ENCODE measurements at places on chromosomes 6 and 20.

- no peak for DNase-seq
Measured at GRCh38 chr20:23970049-23970448, 18.5 kb downstream of the GGTLC1 start.

DNA sequence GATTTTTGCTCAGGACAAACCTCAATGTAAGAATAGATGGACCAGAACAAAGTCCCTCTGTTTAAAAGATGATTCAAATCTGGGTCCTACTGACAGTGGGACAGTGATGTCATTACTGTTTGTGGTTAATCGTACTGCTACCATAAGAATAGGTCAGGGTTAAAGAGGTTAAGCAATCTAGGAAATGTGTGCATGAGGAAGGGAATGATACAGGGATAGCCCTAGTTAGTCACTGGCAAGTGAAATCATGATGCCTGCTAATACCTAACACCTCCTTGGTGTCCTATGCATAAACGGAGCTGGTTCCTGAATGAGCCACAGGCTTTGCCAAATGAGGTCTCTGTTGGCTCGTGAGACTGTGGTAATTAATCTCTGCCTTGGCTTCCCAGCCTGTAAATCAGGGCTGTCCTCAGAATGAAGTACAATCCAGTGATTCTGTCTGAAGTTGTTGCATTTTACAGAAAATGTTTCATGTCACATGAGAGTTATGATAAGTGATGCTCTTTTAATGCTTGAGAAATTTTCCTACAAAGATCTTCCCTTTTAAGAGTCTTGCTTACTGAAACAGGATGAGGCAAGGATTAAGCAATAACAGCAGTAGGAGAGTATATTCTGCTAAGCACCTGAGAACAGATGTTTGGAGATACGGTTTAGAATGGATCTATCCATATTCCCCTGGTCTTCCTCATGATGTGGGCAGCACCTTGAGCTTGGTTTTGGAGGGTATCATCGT, 3.8 kb downstream of the MEP1A start:
- DNase-seq, result no peak

- DNase-seq, result no peak
Measured at GRCh38 chr20:20289331-20289730, 78.6 kb upstream of the INSM1 start.

GRCh38 chr6:116764961-116765841, at the start of gene FAM162B:
Gene FAM162B, minus strand, starts transcription at chr6:116765719. Its CDS starts 143 bp downstream, at chr6:116765576.
- DNase-seq, result peak; percentile 43

GRCh38 chr6:127397729-127398630, 54.6 kb upstream of the ECHDC1 start:
- no peak for DNase-seq

GRCh38 chr20:6006603-6006949, 47.3 kb downstream of the LRRN4 start:
- DNase-seq, result no peak

- no peak for DNase-seq
Measured at GRCh38 chr6:21396313-21396712, 197.2 kb upstream of the SOX4 start.

DNA sequence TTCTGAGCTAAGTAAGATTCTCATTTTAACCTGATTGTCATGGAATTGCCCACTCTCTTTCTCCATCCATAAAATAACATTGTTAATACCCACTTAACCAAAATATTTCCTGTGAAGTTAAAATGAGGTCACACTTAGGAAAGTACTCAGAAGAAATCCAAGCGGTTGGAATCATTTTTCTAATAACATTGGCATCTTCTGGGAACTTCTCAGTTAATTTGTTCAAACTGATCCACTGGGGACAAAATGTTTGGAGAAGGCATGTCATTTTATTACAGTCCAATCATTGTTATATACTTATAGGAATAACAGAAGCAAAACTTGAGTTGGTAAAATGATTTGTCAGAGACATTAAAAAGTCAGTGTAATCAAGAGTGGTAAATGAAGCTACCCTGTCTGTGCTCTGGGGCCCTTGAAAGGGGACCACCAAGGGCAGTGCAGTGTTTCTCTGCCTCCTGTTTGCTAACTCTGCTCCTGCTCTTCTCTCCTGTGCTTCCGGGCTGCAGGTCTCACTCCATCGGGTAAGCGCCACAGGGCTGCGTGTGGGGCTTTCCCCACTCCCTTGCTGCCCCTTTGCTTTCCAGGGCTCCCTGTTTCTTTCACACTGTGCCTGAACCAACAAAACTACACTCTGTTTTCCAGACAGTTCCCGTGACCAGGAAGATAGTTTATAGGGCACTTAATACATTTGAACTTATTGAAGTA, 50.1 kb downstream of the HDDC2 start:
- DNase-seq, result no peak

DNA sequence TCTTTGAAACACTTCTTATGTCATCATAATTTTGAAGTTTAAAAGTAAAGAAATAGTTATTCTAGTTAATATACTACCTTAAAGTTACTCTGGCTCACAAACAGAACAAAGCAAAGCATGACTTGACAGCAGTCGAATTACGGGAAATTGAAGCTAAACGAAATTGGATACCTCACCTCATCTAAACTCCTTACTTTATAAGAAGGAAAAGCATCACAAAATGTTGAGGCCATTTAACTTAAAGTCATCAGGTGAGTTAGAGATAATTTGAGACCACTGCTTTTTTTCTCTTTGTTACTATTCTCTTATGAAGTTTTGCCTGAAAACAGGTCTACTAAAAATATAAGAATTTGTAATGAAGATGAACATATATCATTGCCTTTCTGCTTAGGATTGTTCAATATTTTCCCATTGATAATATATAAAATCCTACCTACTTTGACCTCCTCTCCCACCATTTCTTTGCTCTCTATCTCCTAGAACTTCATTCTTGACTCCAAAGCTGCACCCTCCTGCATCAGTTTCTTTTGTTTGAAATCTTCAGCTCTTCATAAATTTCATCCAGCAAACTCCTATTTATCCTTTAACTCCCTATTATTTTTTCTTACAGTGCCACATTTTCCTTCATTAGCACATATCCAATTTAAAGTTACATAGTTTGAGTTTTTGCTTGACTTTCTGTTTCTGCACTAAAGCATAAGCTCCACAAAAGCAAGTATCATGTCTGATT, 510.7 kb upstream of the ZNF337 start:
- no peak for DNase-seq

- no peak for DNase-seq
Measured at GRCh38 chr6:27558028-27558724, 85.3 kb upstream of the ZNF184 start.

GRCh38 chr6:88538130-88538706, 372.1 kb upstream of the CNR1 start:
- DNase-seq, result no peak

- no peak for DNase-seq
Measured at GRCh38 chr6:46704562-46704961, 16.9 kb downstream of the TDRD6 start.

GRCh38 chr20:41369673-41370072, 3.1 kb upstream of the EMILIN3 start:
- DNase-seq, result no peak

DNA sequence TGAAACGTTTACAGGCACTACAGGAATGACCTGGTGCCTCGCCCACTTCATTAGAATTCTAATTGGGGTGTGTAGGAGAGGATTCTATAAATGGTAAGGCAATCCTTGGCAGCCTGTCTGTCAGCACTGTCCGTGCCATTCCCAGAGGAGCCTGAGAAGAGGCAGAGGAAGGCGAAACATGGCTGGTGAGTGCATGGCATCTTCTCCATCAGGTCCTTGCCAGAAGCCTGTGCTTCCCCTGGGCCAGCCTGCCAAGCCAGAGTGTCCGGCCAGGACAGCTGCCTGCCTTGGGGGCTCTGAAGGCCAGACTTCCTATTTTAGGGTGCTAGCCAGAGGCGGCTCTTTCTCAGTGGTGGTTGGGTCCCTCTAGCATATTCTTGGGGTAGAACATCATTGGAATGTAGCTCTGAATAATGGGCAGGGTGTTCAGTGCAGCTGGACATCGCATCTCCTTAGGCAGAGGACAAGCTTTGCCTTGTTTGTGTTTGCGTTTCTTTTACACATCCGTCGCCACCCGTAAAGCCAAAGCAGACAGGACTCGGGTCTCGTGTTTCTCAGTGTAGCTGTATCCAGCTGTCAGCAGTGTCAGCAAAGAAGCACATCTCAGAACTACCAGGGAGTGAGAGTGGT, at the start of gene TGM3:
Gene TGM3 (plus strand): TSS at position 116 of the 630 bp plus-strand sequence. CDS start 63 bp downstream, at position 179.
- no peak for DNase-seq

- DNase-seq, result no peak
Measured at GRCh38 chr20:22423190-22423832, 161.1 kb downstream of the FOXA2 start.

DNA sequence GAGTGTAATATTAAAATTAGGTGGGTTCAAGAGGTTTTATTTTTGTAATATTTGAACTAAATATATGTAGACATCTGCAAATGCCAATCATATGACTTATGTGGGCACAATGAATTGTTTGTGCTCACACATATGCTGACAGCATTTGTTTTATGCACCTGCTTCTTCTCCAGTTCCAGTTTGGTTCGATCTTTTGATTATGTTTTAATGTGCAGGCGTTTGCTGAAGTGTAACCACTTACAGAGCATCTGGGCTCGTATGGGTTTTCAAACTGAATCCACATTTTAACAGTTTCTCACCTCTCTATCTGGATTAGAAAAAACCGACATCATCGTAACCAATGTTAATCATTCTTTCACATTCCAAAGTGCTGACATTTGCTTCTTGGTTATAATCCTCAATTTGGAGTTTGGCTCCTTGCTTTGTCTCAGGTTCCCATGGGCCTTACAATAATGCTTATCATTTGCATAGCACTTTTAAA, 129.1 kb upstream of the SPACA1 start:
- no peak for DNase-seq

GRCh38 chr6:117642976-117643375, 32.3 kb upstream of the NUS1 start:
- DNase-seq, result no peak

DNA sequence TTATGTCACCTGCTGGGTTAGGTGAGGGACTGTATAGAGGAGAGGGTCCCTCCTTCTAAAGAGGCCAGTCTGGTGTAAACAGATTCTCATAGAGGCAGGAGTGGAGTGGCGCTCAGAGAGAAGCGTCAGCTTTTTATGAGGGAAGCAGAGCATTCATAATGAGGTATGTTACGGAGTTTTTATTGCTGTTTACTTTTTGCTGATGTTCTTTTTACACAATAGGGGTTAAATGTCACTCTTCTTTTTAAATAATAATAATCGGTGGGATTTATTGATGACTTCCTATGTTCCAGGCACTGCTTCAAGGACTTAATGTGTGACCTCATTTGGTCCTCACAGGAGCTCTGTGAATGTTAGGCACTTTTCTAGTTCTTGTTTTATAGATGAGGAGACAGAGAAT, 79.9 kb downstream of the L3MBTL3 start:
- DNase-seq, result peak; percentile 28

GRCh38 chr6:36029464-36029863, 1.9 kb downstream of the MAPK14 start:
- DNase-seq, result no peak

DNA sequence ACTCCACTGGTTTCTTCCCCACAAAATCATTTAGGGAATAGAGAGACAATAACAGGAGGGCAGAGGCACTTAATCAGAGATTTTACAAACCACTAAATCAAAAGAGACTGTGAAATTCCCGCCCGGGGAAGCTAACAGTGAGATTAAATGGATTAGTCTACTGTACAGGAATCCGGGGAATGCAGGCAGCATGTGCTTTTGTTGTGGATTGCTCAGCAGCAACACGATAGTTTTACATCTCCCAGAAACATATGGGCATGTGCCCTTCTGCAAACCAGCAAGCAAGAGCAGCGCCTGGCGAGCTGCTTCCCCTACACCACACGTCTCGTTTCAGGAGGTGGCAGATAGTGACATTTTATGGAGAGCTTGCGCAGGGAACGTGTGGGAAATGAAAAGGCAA, 382.3 kb downstream of the CD83 start:
- no peak for DNase-seq

- DNase-seq, result no peak
Measured at GRCh38 chr6:39615622-39616021, 109.6 kb downstream of the KIF6 start.

DNA sequence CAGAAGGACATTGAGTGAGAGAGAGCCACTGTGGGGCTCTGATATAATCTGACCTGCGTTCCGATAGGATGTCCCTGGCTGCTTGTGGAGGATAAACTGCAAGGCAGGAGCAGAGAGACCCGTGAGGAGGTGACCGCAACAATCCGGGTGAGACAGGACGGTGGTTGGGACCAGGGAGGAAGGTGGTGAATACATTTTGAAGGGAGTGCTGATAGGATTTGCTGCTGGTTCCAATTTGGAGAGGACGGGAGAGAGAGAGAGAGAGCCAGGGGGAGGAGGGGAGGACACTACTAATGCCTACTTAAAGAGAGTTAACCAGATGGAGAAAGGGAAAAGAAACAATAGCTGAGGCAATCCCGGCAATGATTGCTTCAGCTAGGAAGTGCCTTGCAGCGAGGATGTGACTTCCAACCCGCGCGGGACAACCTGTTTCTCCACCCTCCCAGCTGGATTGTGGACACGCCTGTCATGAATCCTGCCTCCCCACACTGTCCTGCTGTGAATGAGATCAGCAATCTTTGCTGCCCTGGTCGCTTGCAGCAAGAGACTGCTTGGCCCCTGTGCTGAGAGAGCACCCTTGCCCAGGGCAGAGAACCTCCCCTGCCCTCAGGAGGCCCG, 199.0 kb upstream of the KCNG1 start:
- no peak for DNase-seq

DNA sequence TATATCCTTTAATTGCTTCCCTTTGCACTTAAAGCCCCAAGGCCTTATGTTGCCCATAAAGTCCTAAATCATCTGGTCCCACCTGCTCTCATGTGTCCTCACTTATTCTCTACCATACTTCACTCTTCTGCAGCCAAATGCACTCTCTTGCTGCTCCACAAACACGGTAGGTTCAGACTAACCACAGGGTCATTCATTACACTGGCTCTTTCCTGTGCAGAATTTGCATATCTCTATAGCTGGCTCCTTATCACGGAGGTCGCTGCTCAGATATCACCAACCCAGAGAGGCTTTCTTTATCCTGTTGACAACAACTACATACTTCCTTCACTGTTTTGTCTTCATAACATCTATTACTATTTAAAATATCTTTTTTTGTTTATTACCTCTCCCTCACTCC, 86.8 kb downstream of the MOXD1 start:
- DNase-seq, result no peak

DNA sequence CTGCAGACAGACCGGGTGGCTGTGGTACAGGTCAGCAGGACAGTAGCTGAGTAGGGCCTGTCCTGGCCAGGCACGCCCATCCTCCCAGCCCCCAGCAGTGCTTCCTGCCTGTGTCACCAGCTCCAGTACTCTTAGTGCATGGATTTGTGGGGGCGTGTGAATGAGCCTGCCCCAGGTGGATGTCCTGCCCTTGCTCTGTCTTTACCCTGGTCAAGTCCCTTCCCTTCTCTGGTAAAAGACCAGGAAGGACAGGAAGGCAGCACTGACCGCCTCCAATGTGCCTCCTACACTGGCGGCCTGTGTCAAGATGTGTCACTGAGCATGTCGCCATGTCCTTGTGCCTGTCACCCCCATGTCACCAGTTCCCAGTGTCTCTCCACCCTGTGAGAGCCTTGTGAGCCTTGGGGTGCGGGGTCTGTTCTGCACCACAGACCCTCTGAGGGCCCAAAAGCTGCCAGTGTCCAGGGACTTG, 11.9 kb downstream of the TEAD3 start:
- no peak for DNase-seq

GRCh38 chr20:35856866-35857265, 85.1 kb downstream of the PHF20 start:
- DNase-seq, result no peak

All from NCI-H774 (cell line).